ENCODE measurements at places on chromosomes 6 and 20. TPM values are rescaled to one million over a fixed set of nuclear protein-coding genes. Genes with fewer than 3 reads are reported as not detected.

GRCh38 chr6:111870051-111870741 is 3.1 kb downstream of the FYN start:
- no peak for DNase-seq

- no peak for DNase-seq
Measured at GRCh38 chr6:163207431-163208383, 206.8 kb upstream of the QKI start.

- DNase-seq, result no peak
Measured at GRCh38 chr6:57004292-57004691, 42.2 kb upstream of the KIAA1586 start.

DNA sequence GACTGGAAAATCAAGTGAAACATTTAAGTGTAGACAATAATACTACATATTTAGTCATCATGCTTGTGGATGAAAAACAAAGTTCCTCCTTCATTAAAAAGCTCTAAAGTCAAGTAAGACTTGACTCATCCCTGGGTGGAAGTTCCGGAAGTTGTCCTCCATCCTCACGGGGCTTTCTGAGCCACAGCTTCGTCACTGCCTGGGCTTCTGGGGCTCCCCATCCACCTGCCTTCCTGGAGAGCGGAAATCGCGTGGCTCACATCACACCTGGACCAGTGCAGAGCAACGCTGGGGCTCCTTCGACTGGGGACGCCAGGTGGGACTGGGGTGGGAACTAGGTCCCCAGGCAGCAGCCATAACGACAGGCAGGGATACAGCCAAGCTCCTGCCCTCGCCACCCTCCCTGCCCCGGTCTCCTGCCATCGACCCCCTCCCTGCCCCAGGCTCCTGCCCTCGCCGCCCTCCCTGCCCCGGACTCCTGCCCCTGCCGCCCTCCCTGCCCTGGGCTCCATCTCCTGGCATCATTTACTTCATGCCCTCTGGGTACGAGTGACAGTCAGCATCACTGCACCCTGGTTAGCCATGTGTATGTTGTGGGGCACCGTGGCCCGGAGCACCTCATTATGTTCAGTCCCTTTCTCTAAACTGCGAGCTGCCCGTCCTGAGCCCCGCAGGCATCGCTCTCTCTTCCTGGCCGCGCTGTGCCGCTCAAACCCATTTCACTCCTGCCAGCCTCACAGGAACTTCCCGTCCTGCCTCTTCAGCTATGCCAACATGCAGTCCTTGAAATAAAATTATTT is 12.9 kb downstream of the THBS2 start:
- DNase-seq, result no peak

- DNase-seq, result no peak
Measured at GRCh38 chr20:22701679-22702308, 117.4 kb upstream of the FOXA2 start.

DNA sequence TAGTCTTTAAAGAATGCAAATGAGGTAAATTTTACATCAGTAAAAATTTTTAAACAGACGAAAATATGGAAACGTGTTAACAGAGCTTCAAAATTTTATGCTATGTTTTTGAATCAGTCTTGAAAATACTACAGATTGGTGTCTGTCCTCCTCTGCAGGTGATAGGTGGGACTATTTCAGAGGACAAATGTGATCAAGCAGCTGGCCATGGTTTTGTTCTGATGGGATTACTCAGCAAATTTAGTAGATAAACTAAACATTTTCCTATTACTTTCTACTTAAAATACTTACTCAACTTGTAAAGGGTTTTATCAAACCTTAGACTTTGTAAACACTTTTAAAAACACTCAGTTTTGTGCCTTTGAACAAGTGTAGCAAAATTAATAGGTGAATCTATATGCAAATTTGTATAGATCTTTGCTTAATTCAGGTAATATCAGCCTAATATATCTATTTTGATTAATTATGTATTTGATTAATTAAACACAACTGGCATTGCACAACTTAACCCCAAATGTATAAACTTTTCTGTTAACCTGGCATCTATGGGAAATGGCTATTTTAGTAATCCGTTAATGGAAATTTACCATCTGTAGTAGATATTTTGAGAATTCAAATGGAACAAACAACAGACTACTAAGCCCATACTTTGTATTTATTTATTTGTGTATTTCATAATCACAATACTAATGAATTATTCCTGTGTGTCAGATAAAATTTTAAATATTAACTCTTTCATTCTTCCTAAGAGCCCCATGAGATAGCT is 22.5 kb downstream of the ADGRB3 start:
- DNase-seq, result no peak

- DNase-seq, result no peak
Measured at GRCh38 chr20:3919352-3919751, 30.2 kb downstream of the PANK2 start.

- no peak for DNase-seq
Measured at GRCh38 chr6:114053791-114054190, 82.8 kb upstream of the HDAC2 start.

DNA sequence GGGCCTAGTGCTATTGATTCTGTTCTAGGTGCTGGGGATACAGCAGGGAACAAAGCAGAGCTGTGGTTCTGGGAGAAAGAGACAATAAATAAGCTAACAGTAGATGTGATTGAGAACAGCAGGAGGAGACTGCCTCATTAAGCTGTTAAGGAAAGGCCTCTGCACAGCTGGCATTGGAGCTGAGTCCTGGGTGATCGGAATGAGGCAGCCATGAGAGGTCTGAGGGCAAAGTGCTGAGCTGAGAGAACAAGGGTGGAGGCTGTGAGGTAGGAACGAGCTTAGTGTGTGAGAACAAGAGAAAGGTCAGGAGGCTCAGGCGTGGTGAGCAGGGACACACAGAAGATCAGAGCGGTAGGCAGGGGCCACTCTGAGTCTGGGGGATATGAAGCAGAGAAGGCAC is 18.3 kb downstream of the DDX27 start:
- DNase-seq, result no peak

GRCh38 chr20:20712004-20712473 is 405 bp downstream of the RALGAPA2 start:
- DNase-seq, result peak; percentile 38

DNA sequence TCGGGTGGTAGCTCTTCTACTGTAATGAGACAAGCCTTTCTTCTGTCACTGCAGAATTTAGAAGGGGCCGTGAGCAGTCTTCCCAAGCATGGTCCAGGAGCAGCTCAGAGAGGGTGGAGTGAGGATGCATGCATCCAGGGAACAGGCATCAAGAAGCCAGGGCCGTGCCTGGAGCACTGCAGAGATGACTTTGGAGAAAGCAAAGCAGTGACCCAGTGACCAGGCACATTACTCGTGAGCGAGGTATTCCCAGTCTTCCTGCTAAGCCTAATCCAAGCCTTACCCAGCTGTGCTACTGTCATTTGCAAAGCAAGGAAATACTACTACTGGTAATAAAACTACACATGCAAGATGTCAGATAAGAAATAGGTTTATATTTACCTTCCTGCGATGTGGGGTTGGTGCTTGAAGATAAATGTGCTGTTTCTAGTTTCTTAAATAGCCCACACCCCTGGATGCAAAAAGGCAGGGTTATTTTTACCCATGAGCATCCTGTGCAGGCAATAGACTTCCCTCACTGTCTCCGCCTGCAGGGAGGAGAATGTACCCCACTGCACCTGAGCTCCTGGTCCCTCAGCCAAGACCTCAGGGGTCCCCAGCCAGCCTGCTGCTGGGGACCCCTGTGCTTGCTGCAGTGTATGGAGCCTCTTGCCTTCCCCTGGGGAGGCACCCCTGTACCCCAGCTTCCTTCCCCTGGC is 62.9 kb downstream of the SSR1 start:
- no peak for DNase-seq

DNA sequence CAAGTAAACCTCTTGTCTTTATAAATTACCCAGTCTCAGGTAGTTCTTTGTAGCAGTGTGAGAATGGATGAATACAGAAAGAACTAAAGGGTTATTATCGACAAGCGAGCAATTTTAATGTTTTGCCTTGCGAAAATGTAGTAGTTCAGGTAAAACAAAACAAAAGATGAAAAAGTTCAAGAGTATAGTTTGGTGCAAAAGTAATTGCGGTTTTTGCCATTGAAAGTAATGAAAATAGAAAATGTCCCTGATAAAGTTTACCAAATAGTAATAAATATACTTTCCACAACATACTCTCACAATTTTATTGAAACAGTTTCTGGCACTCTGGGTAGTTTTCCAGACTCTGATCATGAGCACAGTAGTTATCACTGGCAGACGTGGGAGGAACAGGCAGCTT is 71.9 kb upstream of the SLC35B3 start:
- no peak for DNase-seq

DNA sequence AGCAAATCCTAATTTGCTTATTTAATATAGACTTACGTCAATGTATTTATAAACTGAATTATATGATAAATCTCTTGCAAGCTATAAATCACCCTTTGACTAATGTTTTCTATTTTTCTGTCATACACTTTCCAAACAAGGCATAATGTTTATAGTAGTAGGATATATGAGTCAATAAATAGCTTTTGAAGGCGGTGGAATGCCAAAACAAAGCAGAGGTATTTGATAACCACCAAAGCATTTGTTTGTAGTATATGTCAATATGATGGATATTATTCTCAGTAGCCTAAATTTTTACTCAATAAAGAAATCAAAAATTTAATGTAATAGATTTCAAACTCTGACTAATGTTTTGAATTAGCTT is 1354.6 kb downstream of the HACE1 start:
- no peak for DNase-seq

DNA sequence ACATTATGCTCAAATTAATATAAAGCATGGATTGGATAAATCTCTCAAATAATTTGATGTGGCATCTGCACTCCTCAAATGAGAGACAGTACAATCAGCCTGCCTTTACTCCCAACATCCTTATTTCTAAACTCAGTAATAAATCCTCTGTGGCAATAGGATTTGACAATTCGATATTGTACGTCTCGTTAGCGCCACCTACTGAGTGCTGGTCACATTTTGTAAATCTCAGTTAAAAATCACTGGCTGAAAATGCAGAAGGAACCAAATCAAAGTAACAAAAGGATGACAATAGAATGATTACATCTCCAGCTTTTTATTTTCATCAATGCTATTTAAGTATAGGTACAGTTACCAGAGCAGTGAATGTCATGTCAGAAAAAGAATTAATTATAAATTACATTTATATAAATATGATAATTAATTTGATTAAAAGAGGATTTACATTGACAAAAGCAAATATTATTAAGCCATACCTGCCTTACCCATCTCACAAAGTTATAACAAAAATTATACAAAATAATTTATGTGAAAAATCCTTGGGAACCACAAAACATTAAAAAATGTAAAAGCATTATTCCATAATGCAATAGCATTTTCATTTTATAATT is 20.2 kb upstream of the GJE1 start:
- DNase-seq, result peak; percentile 76

- DNase-seq, result no peak
Measured at GRCh38 chr6:16637635-16638034, 123.6 kb downstream of the ATXN1 start.

DNA sequence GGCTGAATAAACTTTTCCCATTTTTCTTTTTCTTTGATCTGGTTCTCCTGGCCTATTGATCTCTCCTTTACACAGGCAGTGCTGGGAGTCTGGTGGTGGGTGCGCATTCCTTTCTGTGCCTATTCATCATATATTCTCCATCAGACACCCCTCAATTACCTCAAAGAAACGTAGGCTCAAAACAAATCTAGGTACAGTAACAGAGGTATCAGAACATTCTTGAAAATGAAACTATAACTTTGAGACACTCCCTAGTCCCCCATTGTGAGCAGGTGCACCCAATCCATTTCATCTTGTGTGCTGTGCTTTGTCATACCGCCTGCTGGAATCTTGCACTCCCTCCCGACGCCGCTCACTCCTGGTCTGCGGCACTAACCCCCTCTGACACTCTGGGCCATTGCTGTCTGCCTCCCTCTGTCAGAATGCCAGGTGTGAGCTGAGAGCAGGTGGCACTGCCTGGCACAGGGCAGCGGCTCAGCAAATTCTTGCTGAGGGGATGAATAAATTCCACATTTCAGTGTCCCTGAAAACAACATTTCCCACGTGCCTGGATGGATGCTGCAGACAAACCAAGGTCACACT is 303.4 kb upstream of the EXOC2 start:
- DNase-seq, result no peak

DNA sequence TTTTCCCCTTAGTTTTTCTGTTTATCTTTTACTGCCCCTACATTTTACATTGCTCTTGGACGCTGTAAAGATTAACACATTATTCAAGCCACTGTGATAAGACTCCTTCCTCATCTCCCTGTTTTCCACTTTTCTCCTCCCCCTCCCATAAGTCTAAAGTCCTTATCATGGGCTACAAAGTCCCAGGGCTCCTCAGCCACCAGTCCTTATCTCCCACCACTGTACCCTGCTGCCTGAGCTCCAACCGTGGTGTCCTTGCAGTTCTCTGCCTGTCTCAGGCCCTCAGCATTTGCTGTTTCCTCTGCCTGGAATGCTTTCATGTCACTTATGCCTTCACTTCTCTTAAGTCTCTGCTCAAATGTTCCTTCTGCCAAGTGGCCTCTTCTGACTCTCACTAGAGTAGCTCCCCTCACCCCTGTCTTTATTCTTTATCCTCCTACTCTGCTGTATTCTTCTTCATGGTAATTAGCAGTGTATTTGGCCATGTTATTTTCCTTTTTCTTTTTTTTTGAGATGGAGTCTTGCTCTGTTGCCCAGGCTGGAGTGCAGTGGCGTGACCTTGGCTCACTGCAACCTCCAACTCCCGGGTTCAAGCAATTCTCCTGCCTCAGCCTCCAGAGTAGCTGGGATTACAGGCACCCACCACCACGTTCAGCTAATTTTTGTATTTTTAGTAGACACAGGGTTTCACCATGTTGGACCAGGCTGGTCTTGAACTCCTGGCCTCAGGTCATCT is 10.8 kb upstream of the LATS1 start:
- no peak for DNase-seq

DNA sequence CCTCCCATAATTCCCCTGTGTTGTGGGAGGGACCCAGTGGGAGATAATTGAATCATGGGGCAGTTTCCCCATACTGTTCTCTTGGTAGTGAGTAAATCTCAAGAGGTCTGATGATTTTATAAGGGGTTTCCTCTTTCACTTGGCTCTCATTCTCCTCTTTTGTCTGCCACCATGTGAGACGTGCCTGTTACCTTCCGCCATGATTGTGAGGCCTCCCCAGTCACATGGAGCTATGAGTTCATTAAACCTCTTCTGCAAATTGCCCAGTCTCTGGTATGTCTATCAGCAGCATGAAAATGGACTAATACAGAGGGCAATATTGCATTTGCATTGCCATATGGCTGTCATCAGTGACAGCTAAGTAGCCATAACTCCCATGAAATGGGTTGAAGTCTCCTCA is 63.2 kb downstream of the ZNF217 start:
- no peak for DNase-seq

MYLIP gene
- total RNA-seq, result 48.1 TPM

LCA5 gene
- 10.9 TPM for total RNA-seq

PXMP4 gene
- total RNA-seq, result 37.3 TPM

TAB2 gene
- 43.7 TPM for total RNA-seq

NKAPL gene
- total RNA-seq, result not detected

SLX4IP gene
- 8.5 TPM for total RNA-seq

SLC35D3 gene
- total RNA-seq, result 2.3 TPM

HMGCLL1 gene
- not detected for total RNA-seq

AKAP12 gene
- 0.93 TPM for total RNA-seq

SLC17A9 gene
- 64.7 TPM for total RNA-seq
